ENCODE measurements at places on chromosomes 3 and 15.

DNA sequence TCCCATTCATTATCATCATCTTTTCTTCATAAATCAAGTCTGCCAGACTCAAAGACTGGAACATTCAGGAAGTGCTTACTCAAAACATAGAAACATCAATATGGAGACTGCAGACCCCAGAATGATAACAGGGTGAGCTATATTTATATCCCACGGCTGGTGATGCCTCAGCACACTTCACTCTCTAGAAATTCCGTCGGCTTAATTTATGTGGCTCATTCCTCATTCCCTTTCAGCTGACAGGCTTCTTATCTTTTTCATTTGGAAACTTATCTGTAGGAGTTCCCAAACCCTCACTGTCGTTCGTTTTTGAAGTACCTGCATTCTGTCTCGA is 45.5 kb downstream of the RFTN1 start:
- DNase-seq, result no peak

- DNase-seq, result no peak
Measured at GRCh38 chr3:168398371-168399025, 302.8 kb upstream of the GOLIM4 start.

DNA sequence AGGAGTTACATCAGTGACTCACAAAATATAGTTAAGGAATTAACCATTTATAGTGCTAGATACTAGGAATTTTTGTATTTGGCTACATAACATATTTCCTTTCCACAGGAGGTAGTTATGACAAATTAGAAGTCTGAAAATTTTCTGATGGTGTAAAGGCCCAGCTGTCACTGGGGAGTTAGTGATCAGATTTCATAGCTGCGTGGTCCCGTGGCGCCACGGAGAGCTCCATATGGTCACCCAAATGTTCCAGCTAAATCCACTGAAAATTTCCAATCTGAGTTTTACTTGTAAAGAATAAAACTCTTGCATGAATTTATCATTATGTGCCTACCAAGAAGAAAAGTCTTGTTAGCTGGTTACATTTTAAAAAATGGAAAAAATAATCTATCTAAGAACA is 368.9 kb upstream of the PLSCR5 start:
- DNase-seq, result no peak

DNA sequence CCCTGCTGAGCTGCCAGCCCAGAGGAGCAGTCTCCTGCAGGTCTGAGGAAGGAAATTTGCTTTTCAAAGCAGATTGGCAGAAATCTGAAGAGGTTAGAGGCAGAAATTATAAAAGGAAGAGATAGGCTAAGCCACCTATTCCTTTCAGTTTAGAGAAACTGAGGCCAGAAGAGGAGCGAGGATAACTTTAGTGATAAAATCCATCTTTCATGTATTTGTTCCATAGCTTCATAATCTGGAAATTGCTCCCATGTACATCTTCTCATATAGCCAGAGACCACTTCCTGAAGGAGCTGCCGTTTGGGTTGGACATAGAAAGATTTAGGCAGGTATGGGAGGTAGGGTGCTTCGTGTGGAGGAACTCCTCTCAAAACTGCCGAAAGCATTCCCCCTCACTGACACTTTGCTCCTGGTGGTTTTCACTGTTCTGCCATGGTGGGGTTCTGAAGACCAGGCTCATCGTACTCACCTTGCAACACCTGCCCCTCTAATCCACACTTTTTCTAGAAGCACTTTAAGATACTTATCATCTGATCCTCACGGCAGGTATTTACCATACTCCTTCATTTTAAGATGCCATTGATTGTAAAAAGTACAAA is 670 bp upstream of the ACAP2 start:
- no peak for DNase-seq

- DNase-seq, result peak; percentile 49
Measured at GRCh38 chr3:49906073-49906743, 2.5 kb upstream of the MST1R start.

GRCh38 chr3:140843656-140844055 is 98.0 kb upstream of the SLC25A36 start:
- no peak for DNase-seq

Measured in CD4-positive, alpha-beta T cell treated with Interleukin-4 for 1 hour (primary cell).